ENCODE measurements at places on chromosomes 7 and 10.

DNA sequence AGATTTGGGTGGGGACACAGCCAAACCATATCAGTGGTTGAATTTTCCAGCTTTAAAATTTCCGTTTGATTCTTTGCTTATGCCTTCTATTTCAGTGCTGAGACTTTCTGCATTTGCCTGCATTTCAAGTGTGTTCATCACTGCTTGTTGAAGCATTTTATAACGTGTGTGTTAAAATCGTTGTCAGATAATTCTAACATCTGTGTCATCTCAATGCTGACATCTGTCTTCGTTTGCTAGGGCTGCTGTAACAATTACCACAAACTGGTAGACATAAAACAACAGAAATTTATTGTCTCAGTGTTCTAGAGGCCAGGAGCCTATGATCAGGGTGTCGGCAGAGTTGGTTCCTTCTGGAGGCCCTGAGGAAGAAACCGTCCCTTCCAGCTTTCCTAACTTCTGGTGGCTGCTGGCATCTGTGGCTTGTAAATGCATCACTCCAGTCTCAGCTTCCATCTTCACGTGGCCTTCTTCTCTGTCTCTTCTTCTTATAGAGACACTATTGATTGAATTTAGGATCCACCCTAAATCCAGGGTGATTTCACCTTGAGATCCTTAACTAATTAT is 71.1 kb upstream of the SDK1 start:
- no peak for DNase-seq

- no peak for DNase-seq
Observed at GRCh38 chr10:125055446-125055845, 104.9 kb downstream of the CTBP2 start.

GRCh38 chr7:126702242-126703016 is 550.3 kb downstream of the GRM8 start:
- DNase-seq = no peak

GRCh38 chr10:114102256-114102655 is 58.6 kb downstream of the ADRB1 start:
- no peak for DNase-seq

DNA sequence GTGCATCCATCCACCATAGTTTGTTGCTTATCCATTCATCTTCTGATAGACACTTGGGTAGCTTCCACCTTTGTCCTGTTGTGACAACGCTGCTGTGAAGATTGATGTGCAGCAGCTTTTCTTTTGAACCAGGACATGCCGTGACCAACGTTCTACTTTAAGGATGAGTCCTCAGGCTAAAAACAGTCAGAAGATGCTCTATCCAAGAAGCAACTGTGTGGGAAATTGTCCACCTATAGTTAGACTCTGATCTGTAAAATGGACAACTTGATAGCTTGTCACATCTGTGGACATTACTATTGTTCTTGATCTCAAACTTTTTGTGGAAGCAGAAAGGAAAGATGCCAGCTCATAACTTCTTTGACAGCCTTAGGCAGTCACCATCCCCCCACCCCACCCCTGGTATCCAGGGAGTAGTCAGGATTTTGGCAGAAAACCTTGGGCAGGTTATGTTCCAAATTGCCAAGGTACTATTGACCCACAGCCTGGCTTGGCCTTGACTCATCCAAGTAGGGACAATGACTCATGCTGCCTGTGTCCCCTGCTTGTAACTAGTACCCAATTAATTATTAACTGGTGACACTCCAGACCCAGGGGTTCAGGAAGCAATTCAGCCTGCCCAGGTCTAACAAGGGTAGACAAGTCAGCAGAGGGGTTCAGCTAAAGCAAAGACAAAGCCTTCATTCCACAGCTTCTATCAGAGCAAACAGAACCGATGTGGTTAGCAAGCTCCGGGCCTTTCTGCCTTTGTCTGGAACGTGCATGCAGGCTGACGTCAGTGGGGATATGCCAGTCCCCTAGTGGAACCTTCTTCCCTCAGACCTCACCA is 99.6 kb upstream of the ANLN start:
- no peak for DNase-seq

DNA sequence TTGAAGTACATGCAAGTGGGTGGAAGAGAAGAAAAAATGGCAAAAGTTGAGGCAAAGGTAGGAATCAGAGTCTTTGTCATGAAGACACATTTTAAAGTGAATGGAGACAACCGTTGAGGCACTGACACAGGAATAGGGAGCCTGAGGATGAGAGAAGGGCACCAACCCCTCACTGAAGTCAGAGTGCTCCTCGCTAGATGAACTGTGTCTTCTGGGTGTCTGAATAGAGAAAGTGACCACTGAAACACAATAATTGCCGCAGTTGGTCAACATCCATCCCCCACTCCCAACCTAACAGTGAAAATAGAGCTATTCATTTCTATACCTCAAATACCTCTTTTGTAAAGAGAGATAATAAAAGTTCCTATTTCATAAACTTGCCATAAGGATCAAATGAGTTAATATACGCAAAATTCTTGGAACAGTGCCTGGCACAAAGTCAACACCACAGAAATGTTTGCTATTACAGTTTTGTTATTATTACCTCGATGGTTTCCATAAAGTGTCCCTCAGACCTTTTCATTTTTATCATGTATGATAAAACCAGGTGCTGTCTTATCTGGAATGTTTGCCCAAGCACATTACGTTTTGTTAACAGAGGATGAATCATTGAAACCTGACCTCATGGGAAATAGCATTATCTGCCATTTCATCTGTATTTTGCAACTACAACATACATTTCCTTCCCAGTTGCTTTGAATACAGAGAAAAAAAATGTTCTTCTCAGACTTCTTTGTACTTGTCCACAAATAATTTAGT is 61.8 kb upstream of the SP4 start:
- no peak for DNase-seq

DNA sequence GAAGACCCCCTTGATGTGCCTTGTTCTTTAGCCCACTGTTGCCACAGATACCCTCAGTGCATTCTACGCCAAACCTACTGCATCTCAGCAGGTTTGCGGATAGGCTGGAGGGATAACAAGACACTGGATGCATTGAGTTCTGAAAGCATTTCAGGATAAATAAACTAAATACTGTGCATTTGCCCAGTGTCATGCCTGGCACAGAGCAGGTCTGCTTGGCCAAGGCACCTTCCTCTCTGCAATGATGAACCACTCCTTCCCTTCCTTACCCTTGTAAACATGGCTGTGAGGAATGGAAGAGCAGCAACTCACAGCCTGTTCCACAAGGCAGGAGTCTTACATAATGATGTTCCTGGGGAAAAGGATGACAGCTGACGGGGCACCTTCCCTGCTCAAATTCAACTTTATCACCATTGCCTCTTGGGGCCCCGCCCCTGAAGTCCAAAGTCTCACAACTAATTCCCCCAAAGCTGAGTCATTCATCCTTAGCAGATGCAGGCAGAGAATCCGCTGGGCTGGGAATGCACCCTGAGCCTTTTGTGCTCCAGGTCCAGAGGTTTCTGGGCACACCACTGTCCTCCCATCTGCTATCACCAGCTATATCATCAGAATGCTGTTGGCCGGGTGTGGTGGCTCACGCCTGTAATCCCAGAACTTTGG is 11.6 kb downstream of the DDX56 start:
- DNase-seq = no peak

GRCh38 chr10:103890194-103890658 is 27.8 kb downstream of the STN1 start:
- no peak for DNase-seq

DNA sequence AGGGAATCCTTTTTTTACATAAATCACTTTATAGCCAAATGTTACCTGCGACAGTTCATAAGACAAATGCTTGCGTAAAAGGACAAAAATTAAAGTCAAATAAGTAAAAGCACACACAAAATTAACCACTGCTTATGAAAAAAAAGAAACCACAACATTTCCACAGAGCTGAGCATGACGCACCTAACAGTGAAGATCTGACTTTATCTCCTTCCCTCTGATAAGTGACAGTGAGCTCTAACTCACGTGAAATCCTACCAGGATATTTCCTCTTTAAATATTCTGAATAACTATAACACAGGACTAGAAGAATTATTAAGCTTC is 225.5 kb downstream of the SFMBT2 start:
- no peak for DNase-seq

GRCh38 chr7:132901241-132901640 is 180.6 kb downstream of the CHCHD3 start:
- DNase-seq = no peak

All from tibial artery (tissue), 4 donors.